ENCODE measurements at places on chromosomes 2 and 18. TPM values are rescaled to one million over a fixed set of nuclear protein-coding genes. Genes with fewer than 3 reads are reported as not detected.

The GAL3ST2 gene
- not detected for total RNA-seq

The MPP4 gene
- total RNA-seq = 26.4 TPM

The ITPRIPL1 gene
- total RNA-seq = 0.73 TPM

The CDH7 gene
- 1.5 TPM for total RNA-seq

- peak; percentile 68 for DNase-seq
These were observed 208.0 kb upstream of the FBXO11 start for GRCh38 chr2:48114256-48114655.

DNA sequence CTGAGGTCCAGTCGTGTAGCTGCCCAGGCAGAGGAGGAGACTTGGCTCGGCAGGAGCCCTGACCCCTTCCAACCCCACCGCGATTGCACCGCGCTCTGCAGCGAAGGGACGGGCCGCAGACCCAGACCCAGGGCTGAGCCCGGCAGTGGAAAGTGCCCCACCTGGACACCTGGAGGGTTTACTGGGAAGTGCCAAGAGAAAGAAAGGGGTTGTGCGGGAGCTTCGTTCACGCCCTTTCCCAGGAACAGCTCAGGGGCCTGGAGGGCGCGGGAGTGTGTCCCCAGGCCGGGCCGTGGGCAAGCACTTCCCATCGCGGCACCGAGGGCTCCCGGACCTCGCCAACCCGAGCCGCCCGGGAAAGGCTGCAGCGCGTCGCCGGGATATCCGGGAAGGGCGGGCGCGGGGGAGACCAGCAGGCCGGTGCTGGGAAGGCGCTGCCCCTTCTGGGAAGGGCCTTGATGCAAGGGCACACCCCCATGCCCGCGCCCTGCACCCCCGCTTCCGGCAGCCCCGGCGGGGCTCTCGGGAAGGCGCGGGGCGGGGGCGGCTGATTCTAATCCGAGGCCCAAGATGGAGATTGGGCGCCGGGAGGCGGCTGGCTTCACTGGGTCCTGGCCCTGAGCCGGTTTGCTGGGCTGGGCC, 36.1 kb upstream of the MRPL33 start:
- DNase-seq = no peak

GRCh38 chr2:49796266-49796665, 642.0 kb upstream of the FSHR start:
- DNase-seq = peak; percentile 58

GRCh38 chr2:96594691-96595152, 43.4 kb downstream of the KANSL3 start:
- no peak for DNase-seq

Data from HT1080 (cell line).